ENCODE measurements at places on chromosomes 4 and X.

DNA sequence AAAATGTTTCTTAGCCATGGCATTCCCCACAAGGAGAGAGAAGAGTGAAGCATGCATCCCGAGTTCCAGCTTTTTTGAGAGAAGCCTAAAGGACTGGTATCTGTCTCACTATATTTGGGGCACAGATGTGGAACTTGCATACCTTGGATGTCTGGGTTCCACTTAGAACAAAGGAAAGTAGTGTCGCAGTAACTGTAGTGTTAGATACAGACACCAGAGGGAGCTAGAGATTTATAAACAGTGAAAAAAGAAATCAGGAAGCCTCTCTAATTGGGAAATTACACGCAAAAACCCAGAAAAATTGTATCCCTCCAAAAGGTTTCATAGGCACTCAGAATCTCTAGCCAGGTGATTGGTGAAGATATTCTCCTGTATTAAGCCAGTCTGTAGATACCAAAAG, 34.4 kb downstream of the AGTR2 start:
- peak; percentile 3 for DNase-seq

DNA sequence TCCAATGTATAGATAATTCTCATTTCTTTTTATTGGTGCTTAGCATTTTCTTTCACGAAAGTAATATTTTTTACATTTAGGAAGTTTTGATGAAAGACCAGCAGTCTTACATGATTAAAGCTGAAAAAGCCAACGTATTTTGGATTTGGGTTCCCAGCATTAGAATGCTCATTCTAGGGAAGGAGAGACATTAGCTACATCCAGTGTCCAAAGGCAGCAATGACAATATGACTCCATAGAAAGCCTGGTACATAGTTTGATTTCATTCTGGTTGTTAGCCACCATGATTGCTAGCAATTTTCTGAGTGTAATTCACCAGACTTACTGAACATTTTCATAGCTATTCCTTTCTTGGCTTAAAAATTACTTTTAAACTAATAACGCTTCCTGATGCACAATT, 1397.5 kb downstream of the PCDH7 start:
- DNase-seq = peak; percentile 5

DNA sequence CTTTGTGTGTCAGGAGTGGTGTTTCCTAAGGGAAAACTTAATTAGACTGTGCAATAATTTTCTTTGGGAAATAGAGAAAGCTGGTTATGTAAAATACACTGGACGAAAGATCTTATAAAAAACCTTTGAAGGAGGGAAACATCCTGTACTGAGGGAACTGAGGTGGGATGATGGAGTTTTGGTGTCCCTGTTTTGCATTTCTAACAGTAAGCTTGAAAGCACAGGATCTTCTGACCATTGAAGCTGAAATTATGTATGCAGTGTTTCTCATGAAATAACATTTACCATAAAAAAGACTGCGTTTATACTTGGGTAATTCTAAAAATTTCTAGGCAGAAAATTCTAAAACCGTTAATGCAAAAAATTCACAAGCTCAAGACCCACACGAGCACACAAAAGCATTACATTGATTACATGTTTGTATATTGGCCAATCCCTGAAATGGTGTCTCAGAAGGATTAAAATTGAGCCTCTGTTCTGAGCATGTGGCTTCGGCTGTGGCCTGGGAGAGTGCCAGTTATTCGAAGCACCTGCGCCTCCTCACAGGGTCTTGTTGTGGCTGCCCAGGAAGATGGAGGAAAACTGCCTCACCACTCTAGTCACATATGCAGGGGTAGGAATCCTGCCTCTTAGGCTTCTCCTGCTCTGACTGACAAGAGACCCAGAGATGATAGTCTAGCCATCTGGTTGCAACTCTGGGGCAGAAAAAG, 49.5 kb downstream of the JADE3 start:
- no peak for DNase-seq

- no peak for DNase-seq
These were observed 18.5 kb downstream of the HCCS start for GRCh38 chrX:11129534-11130105.
